ENCODE measurements at places on chromosomes 2 and 18.

DNA sequence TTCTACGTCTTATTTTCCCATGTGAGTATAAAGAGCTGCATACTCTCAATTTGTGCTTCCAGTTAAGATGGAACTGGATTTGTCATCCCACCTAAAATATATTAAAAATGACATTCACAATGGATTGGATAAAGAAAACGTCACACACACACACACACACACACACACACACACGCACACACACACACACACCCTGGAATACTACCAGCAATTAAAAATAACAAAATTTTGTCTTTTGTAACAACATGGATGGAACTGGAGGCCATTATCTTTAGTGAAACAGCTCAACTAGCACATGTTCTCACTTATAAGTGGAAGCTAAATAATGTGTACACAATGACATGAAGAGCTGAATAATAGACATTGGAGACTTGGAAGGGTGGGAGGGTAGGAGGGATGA lies 3.8 kb upstream of the QPCT start:
- no peak for DNase-seq

- no peak for DNase-seq
Observed at GRCh38 chr2:143668234-143668633, 539.0 kb downstream of the ARHGAP15 start.

DNA sequence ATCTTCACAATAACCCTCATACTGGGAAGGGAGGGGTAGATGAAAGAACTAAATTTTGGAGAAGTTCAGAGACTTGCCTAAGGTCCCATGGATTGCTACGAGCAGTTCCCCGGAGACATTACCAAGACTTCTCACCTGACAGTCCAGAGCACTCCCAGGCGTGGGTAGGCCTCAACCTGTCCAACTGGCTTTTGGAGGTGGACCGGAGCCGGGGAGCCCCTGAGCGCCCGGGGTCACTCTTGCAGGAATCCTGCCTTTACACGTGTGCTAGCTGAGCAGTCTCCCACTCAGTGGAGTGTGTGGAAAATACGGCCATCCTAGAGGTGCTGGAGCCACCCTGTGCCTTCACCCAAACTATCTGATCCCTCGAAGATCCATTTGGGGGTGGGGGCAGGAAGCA lies 8.0 kb downstream of the POMC start:
- no peak for DNase-seq

DNA sequence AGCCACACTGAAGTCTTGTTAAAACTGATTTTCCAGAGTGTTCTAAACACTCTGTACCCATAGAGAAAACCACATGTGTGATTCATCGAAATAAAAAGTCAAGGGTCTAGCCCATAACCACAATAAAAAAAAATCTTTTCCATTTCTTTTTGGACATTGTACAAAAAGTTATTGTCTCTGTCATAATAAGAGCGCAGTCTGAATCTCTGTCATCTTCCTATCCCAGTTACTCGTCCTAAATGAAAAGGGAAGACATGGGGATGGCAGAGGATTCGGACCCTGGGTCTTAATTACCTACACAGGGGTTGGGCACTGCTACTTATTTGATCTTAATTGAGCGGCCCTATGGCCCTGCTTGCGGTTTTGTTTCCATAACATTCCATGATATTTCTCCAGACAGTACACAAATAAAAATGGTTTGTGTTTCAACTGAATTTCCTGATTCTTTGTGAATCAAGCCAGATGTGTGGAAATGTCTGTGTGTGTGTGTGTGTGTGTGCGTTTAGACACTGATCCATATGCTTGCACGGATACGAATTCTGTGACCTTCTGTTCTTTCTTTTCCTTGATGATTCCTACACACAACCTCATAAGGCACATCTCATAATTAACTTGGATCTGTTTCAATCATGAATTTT lies 133.4 kb upstream of the SPATS2L start:
- DNase-seq = no peak

GRCh38 chr2:11955884-11956291 lies 209.5 kb downstream of the LPIN1 start:
- DNase-seq = no peak

DNA sequence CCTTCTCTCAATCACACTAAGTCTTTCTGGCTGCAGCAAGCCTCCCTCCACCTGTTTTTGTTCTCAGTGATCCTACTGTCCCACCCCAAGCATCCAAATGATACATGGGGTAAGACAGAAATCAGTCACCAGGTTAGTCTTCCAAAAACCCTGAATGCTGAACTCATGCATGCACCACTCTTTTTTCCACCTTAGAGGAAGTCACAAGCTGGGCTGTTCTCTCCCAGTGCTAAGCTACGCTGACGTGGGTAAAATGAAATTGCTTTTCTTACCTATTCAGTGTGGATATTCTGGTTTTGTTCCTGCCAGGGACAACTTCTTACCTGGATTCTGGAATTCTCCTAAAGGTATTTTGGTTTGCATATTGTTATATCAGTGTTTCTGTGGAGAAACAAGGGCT lies 54.2 kb downstream of the LANCL1 start:
- no peak for DNase-seq

GRCh38 chr2:105184420-105184819 lies 57.1 kb upstream of the GPR45 start:
- DNase-seq = no peak

GRCh38 chr2:77995161-77995560 lies 473.0 kb upstream of the LRRTM4 start:
- DNase-seq = no peak

GRCh38 chr2:136060416-136060815 lies 57.5 kb downstream of the CXCR4 start:
- no peak for DNase-seq

DNA sequence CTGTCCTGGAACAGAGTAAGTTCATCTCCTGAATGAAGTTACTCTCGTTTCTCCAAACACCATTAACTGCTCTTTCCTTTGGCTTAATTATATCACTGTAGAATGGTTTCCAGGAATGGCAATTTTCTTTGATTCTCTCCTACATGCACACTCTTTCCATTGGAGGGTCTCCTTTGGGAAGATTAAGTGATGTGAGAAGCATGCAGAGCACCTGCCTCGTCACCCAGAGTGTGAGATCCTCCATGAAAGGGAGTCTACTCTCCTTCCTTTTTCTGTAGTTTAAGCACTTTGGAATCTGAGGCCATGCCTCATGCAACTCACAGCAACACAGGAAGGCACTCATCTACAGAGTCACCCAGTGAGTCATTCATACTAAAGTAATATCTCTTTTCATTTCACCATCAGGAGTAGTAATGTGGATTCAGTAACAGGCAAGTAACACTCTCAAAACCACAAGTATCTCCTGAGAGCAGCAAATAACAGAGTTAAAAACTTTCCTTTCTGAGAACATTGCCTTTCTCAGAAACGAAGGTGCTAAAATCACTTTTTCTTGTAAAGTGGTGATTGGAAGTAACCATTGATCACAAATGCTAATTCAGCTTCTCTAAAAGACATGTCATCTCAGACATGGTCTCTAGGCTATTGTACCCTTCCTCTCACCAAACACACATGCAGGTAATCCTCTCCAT lies 52.8 kb upstream of the IL1RL1 start:
- DNase-seq = no peak

- DNase-seq = no peak
Observed at GRCh38 chr2:63639344-63639743, 50.6 kb downstream of the MDH1 start.

DNA sequence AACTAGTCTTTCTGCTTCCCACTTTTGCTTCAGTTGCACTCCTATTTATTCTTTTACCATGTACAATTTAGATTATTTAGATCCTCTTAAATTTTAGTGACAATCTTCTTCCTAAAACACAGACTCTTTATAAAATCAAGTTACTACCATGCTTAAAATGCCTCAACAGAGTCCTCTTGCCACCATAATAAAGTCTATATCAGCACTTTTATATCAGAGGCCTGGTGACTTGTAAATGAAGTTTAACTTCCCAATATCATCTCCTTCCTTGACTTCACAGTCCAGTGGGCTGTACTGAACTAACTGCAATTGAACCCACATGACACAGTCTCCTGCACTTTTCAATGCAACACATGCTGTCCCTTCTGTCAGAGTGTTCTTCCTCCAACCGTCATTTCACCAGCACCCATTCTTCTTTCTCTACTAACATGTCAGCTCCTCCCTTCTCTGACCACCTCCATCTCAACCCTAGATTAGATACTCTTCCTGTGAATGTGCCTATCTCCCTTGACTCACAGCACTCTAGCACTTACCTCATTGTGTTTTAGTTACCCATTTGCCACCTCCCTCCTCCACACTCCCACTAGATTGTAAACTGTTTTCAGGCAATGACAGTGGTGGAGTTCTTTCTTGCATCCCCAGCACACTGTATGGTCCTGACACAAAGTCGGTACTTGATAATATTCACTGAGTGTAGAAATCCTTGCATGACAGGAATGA lies 414.9 kb downstream of the SATB2 start:
- no peak for DNase-seq

DNA sequence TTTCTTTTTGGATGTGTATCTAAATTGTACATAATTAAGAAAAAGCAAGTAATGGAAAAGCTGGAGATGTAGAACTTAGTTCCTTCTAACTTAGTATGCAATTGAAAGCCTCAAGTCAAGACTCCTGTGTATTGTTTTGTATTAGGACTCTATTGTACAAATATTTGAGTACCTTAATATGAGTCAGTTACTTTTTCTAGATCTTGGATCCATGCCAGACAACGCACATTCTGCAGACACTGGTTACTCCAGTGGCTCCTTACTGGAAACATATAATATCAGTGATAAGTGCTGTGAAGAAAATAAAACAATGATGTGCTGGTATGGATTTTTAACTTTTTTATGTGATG lies 1.5 kb downstream of the SLC39A10 start:
- DNase-seq = no peak

DNA sequence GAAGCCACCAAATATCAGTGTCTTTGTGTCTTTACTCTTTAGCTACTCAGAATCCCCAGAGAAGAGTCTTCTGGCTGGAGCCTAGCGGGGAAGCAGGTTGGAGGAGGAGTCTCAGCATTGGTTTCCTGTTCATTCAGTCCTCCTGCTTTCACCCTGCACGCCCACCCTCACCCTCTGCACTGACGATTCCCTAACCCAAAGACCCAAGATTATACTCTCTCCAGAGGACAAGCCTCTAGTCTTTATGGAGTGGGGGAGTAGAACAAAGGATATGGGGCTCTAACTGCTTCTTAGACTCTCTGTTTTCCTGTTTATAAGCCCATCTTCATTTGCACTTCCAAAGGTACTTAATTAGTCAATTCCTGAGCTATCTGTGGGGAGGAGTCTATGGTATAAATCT lies 338.8 kb downstream of the AGPS start:
- no peak for DNase-seq

DNA sequence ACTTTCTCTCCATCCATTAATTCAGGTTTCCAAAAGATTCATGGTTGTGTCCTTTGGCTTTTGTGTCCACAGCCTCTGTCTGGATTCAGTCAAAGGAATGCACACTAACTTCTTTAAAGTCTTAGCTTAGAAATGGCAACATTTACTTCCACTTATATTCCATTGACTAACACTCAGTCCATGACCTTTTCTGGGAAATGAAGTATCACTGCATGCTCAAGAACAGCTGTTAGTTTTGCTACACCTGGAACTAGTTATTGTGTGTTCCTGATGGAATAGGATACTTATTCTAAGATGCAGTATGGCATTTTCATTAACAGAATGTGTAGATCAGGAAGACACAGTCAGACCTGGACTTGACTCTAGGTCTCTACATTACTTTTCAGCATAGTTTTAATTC lies 88.8 kb downstream of the KYNU start:
- DNase-seq = no peak

GRCh38 chr2:168999668-169000213 lies 31.4 kb downstream of the ABCB11 start:
- no peak for DNase-seq

DNA sequence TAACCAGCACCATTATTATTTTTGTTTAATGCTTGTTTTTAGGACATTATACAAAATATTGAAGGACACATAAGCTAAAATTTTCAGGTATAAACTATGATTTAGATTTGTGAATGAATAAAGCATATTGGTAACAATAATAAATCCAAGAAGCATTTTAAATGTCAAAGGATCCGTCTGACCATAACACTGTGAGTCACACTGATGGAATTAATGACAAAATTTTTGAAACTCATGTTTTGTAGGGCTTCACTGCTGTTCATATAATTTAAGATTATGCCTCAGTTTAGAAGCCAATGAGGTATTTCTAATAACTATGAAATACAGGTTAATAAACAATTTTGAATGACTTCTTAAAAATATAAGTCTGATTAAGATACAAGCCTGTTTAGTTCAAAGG lies 124.6 kb downstream of the TMEFF2 start:
- DNase-seq = no peak

DNA sequence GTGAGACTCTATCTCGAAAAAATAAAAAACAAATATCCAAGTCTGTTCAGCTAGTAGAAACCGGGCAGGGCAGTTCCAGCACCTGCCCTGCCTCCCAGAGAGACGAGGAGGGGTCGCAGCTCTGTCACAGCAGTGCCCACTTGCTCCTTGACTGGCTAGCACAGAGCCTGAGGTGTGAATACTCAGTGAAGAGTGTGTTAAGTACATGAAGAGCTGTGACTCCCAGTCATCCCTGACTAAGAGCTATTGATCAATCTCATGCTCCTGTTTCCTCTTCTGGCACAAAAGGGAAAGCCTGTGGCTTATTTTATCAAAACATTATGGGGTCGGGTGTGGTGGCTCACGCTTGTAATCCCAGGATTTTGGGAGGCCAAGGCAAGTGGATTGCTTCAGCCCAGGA lies 83.0 kb upstream of the FZD7 start:
- DNase-seq = no peak

GRCh38 chr2:225226441-225226840 lies 173.1 kb upstream of the NYAP2 start:
- no peak for DNase-seq

DNA sequence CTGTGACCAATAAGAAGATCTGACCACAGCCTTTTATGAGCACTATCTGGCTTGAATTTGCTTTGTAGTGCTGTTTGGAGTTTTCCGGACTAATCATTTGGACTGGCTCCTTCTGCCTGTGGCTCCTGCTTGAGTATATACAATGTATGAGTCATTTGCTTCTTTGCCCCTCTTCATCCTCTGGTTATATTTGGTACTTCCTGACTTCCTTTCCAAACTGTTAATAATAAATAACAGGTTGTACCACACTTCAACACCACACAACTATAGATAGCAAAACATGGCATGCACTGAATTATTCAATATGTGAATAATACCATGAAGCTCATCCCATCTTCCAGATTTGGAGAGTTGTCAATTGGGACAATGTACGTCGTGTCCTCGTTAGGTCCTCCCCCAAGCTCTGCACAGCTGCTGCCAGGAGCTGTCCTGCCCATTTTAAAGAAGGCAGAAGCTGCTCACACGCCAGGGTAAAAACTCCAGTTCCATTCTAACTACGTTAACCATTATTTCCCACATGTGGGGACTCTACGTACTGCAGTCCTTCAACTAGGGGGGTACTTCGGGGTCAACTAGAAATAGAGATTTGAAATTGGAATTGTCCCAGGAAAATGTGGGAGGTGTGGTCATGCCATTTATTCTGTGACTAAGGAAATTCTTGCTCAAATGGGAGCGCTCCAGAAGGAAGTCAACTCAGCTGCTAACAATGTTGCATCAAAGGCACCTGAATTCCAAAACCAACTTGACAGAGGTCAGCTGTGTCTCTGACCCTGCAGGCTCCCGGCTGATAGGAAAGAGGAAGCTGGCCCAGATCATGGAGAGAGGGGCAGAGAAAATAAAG lies 38.1 kb downstream of the ST8SIA5 start:
- no peak for DNase-seq

Measured in GM12864 (cell line).